Fibroblast of pulmonary artery (primary cell): ENCODE measurements at places on chromosomes 12 and 14.

DNA sequence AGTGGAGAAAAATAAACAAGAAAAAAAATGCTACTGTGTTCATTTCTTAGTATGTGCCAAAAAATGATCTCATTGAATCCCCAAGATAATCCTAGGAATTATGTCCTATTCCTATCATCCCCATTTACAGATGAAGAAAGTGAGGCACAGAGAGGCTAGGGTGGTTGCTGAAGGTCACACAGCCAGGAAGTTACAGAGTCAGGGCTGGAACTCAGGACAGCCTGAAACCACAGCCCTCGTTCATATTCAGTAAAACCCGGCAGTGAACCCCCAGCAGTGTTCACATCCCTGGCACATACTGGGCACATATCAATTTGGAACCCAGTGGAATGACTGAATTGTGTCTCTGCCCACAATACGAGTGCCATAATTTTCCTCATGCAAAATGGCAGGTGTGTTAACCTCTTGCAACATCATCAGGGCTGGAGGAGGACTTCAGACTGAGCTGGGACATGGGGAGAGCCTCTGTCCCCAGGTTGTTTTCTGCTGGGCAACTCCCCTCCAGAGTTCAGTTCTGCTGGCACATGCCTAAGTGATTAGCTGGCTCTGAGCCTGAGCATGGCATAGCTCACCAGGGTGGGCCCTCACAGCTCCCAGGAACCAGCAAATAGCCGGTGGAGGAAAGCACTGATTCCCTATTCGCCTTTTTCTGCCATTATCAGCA, 2.0 kb upstream of the PPP1CC start:
- no peak for DNase-seq

- DNase-seq: peak; percentile 69
Measured at GRCh38 chr14:33432407-33433023, 493.8 kb downstream of the NPAS3 start.

- DNase-seq: peak; percentile 77
Measured at GRCh38 chr14:69818758-69819191, 21.7 kb upstream of the SLC10A1 start.

GRCh38 chr12:29921307-29921706, 137.6 kb upstream of the TMTC1 start:
- peak; percentile 43 for DNase-seq

DNA sequence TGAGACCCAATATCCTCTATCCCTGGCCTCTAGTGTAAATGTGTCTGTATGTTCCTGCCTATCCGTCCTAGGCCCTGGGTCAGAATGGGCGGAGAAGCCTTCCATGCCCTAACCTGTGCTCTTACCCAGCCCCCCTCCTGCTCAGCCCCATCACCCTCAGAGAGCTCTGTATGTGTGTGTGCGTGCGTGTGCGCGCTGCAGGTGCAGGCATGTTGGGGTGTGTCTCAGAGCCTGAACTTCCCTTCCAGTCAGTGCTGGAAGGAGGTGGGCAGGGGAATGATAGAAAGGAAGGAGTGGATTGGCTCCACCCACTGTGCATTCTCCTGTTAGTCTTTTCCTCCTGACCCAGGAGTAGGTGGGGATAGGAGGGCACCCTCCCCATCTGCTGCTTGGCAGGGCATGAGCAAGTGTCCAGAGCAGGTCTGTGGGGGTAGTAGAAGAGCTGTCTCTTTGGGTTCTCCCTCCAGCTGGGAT, 7.2 kb downstream of the NAB2 start:
- no peak for DNase-seq

DNA sequence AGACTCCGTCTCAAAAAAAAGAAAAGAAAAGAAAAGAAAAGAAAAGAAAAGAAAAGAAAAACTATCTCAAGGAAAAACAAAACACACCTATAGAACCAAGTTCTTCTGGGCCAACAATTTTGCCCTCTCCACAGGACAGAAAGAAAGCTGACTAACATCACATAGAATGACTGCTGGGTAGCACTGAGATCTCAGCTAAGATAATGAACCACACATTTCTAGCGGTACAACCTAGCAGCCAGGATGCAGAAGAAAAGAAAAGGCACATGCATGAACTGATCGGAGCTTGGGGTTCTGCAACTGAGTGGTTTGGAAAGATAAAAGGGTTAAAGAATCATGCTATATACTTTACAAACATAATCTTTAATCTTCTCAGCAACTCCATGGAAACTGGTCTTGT, 19.5 kb downstream of the TMED10 start:
- DNase-seq: no peak

DNA sequence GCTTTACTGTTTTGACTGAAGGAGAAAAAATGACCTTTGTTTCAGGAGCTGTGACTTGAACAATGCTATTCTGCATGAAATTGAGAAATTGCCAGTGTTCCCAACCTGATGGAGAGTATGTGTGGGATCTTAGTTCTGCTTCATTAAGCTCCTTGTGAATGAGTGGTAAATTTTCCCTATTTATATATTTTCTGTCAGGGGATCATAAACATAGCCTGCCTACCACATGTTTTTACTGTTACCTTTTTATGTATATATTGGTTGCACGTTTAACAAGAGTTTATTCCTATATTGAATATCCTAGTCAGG, 271.7 kb downstream of the PDZRN4 start:
- no peak for DNase-seq

GRCh38 chr12:3647504-3647903, 105.4 kb downstream of the CRACR2A start:
- no peak for DNase-seq

DNA sequence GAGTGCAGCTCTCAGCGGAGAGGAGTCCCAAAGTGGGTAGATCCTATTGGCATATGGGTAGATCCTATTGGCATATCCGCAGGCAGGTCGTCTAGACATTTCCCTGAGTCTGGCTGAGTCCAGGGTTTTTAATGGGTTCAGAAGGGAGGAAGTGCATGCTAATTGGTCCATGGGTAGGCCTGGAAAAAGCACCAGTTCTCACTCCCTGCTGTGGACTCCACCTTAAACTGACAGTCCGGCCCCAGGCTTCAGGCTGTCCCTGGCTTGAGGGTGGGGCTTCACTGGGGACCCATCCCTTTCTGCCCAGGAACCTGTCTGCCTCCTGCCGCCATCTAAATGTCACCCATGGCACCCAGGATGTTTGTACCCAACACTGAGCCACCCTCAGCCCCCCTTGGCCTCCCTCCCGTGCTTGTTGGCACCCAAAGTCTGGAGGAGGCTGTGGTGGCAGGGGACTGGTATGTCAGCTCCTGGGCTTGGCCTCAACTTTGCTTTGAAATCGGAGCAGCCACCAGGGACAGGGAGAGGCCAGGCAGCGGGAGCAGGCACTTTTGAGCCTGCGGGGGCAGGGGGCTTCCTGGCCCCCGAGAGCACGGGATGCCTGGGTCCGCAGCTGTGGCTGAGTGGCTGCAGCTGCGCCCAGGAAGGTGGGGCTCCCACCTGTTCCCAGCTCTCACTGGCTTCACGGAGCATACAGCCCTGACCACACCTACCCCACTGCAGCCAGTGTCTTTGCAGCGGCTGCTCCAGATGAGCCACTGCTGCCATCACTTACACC, 29.6 kb upstream of the YAF2 start:
- no peak for DNase-seq

DNA sequence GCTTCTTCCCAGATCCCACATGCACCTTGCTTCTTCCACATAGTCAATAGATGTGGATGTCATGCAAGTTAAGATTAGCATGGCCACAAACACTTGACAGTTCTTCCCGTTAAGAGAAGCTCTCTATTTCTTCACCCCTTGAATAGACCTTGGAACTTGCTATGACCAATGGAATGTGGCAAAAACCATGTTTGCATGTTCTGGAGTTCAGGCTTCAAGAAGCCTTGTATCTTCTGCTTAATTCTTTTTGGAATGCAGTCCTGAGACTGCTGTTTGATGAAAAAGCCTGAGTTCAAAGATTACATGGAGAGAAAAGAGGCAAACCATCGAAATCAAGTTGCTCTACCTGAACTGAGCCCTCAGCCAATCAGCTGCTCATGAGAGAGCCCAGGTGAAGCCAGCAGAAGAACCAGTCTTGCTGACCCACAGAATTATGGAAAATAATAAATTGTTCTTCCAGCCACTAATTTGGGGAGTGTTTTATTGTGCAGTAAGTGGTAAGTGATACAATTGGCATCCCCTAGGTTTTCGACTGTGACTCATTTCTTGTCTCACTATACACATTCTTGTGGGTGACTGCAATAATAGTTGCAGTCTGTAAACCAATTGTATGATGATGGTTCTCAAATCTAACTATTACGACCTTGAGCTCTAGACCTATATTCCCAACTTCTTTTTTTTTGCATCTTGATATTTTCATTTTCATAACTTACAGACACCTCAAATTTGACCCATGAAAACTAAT, 12.6 kb downstream of the RASSF9 start:
- peak; percentile 74 for DNase-seq

- no peak for DNase-seq
Measured at GRCh38 chr14:106843951-106844483, 1317.6 kb downstream of the TMEM121 start.

GRCh38 chr12:48985475-48985897, 7.4 kb downstream of the WNT1 start:
- DNase-seq: no peak

DNA sequence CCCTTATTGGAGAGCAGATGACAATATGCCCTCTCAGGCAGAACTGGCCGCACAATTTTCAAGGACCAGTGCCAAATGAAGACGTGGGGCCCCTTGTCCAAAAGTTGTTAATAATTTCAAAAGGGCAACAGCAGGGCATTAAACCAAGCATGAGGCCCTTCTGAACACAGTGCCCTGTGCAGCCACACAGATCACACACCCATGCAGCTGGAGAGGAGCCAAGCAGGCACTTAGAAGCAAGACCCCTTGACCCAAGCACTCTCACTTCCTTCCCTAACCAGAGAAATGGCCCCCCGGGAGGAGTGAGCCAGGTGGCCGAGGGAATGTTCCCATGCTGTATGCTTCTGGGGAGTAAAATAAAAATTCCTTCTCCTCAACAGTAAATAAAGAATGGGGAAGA, 114.0 kb upstream of the TMPO start:
- no peak for DNase-seq

- DNase-seq: no peak
Measured at GRCh38 chr12:34406996-34407300, 384.7 kb downstream of the ALG10 start.

- DNase-seq: no peak
Measured at GRCh38 chr12:124762791-124763593, 100.7 kb downstream of the SCARB1 start.

GRCh38 chr12:84858796-84859195, 53.8 kb downstream of the SLC6A15 start:
- peak; percentile 53 for DNase-seq

GRCh38 chr14:103597623-103598377, 31.2 kb upstream of the KLC1 start:
- peak; percentile 82 for DNase-seq

DNA sequence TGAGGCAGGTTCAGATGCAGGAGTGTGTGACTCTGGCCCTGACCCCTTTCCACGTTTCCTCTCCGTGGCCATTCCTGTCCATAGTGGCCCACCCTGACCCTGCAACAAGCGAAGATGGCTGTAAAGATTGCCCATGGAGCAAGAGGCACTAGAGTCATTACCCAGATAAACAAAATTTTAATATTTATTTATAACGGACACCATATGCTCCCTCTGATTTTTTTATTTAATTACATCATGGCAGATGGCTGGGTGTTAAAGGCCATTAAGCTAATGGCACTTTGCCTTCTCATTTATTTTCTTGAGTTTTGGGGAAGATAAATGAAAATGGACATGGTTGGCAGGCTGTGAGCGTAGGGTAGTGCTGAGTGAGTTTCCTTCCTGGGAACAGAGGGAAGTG, 58.7 kb downstream of the WSCD2 start:
- DNase-seq: no peak

DNA sequence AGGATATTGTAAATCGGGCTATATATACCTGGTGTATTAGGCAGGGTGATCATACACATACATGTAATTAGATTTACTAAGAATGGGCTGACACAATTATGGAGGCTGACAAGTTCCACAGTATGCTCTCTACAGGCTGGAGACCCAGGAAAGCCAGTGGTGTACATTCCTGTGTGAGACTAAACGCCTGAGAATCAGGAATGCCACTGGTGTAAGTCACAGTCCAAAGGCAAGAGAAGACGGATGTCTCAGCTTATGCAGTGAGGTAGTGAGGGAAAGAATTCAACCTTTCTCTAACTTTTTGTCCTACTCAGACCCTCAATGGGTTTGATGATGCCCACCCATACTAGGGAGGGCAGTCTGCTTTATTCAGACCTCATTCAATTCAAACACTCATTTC, 57.1 kb downstream of the METTL25 start:
- peak; percentile 23 for DNase-seq

GRCh38 chr14:102729268-102729667, 48.0 kb upstream of the TRAF3 start:
- no peak for DNase-seq

- no peak for DNase-seq
Measured at GRCh38 chr12:115541891-115542421, 735.5 kb downstream of the MED13L start.

- no peak for DNase-seq
Measured at GRCh38 chr14:106844608-106845285, 1318.4 kb downstream of the TMEM121 start.
